ENCODE measurements at places on chromosomes 6 and 20. TPM values are rescaled to one million over a fixed set of nuclear protein-coding genes. Genes with fewer than 3 reads are reported as not detected.

CSE1L gene
- total RNA-seq: 23.9 TPM

CTAGE9 gene
- not detected for total RNA-seq

STMND1 gene
- total RNA-seq: not detected

RNF144B gene
- total RNA-seq: 14.0 TPM

IP6K3 gene
- 0.39 TPM for total RNA-seq

VGLL2 gene
- total RNA-seq: not detected

SYNGAP1 gene
- 13.8 TPM for total RNA-seq

RPS6KA2 gene
- 112 TPM for total RNA-seq

DNA sequence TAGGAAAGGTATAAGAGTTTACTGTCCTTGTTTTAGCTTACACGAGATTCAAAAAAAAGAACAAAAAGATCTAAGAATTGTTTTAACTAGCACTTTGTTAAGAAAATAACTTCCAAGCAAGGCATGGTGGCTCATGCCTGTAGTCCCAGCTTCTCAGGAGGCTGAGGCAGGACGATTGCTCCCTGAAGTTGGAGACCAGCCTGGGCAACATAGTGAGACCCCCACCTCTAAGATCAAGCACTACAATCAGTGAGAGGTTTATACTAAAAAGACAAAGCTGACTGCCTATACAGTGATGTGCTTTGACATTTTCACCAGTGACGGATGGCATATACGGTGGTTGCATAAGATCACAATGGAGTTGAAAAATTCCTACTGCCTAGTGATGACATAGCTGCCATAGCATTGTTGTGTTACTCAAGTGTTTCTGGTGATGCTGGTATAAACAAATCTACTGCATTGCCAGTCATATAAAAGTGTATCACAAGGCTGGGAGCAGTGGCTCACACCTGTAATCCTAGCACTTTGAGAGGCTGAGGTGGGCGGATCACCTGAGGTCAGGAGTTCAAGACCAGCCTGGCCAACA, 68.6 kb downstream of the B4GALT5 start:
- DNase-seq: no peak

GRCh38 chr6:13536796-13537526, 37.4 kb upstream of the SIRT5 start:
- no peak for DNase-seq

DNA sequence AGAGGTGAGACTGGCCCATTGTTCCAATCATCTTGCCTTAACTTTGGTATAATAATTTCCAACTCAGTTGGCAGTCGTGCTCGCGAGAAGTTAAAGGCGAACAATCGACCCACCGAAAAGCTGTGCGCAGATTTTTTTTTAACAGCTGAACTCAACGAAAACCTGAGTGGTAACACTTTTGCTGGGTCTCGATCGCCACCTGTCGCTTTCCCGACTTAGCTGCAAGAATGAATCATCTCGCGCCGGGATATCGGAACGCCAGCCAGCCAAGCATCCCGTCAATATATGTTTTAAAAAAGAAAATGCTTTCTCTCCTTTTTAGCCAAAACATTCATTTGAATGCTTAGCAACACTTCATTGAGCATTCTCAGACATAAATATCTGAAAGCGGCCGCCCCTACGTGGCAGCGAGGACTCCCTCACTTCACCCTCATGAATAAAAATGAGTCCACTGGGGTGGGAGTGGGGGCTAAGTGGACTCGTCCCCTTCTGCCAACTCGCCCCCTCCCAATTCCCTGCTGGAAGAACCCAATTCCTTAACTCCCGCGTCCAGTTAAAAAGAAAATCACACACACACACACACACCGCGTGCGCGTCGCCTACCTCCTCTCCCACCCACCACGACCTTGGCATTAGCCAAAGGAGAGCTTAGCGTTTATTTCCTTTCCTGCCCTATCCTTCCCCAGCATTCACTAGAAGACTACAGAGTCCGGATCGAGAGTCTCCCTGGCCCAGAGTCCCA, 1.5 kb downstream of the COL12A1 start:
- peak; percentile 64 for DNase-seq

DNA sequence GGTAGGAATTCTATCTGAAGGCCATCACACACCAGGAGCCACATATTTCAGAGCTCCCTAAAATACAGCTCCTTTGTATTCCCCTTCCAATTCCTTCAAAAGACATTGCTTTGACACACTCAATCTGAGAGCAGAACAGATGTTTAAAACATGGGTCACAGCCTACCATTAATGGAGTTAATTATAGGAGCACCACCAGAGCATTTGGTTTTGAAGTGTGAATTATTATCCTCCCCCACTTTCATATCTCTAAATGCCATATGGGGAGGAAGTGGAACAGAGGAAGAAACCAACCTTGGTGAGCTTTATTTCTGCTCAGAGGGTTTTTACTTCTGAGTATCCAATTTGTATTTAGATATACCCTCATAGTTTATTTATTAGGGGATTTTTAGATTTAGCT, 50.7 kb upstream of the TNFRSF21 start:
- no peak for DNase-seq

DNA sequence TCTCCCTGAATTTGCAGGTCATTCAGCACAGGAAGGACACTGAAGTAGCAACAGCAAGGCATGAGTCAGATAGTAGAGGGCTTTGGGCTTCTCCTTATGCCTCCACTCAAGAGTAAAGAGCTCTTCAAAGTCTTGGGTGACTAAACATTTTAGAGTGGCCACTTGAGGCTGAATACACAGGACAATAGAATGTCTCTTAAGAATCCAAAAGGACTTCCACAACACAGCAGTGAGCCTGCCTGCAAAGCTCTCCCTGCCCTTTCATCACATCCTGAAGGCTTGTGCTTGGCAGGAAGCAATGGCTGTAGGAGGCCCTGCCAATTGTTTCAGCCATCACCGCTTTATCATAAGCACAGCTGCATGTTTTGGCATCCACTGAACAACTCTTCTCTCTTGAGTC, 36.8 kb downstream of the FOXQ1 start:
- DNase-seq: no peak

DNA sequence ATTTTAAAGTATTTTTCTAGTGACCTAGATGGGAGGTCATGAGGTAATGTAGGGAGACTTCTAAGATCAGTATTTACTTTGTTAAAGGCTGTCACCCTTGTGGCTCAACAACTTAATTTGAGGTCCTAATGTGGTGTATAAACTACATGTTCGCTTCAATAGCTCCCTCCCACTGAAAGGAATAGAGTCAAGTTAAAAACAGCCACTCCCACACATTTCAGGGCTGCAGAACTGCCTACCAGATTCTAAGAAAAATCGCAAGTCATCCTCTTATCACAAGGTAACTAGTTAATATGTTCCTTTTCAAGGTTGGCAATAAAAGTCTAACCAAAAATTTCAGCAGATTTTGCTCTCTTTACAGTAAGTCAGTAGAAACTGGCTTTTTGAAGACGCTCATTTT, 15.1 kb downstream of the GSTA1 start:
- DNase-seq: no peak

DNA sequence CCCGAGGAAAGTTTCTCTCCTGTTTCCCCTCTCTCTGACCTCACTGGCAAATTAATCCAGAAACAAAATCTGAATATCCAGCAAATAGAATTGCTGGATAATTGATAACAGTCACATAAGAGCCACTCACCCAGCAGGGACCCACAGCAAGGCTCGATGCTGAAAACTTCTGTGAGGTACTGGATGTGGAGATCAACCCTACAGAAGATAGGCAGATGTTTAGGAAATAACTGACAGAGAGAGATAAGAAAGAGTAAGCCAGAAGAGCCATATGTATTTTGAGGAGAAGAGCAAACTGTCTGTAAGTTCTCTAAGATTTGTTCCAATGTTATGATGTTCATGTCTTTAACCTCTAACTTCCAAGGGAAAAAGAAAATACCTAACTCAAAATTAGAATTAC, 59.7 kb downstream of the PKHD1 start:
- no peak for DNase-seq

GRCh38 chr20:22320245-22320915, 264.0 kb downstream of the FOXA2 start:
- DNase-seq: no peak

DNA sequence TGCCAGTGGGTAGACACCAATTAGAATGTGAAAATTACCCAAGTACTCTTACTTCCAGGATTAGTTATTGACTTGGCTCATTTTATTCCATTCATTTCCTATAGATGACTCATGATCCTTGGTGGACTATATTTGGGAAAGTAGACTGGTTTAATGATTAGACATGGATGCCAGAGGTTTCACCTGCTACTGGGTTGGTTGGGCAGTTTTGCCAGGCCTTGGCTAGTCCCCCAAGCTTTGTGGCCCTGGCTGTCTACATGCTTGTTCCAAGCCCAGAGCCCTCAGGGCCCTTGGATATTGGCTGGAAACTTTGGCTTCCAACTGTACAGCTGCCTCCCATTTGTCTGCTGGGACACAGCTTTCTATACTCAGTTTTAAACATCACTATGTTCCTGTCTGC, 104.1 kb downstream of the ZFP64 start:
- DNase-seq: no peak

DNA sequence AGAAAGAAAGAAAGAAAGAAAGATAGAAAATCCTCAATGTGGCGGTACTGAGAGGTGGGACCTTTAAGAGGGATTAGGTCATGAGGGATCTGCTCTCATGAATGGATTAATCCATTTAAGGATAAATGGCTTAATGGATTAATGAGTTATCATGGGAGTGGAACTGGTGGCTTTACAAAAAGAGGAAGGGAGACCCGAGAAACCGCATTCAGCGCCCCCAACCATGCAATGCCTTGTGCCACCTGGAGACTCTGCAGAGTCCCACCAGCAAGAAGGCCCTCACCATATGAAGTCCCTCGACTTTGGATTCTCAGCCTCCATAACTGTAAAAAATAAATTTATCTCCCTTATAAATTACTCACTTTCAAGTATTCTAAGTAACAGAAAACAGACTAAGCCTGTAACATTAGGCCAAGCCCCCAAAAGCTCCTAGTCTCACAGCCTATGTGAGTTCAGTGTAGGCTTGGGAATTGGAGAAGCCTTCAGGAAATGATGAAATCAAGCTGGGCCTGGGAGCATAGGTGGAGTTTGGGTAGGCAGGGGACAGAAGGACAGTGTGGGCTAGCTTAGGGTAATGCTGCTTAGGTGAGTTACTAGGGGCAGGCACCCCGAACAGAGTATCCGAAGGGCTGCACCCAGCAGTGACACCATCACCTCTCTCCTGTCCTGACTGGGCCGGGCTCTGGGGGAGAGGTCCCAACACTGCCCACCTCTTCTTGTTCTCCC, 36.2 kb upstream of the RNF24 start:
- DNase-seq: no peak

- no peak for DNase-seq
These were observed 69.5 kb downstream of the NPEPL1 start for GRCh38 chr20:58762120-58762519.

DNA sequence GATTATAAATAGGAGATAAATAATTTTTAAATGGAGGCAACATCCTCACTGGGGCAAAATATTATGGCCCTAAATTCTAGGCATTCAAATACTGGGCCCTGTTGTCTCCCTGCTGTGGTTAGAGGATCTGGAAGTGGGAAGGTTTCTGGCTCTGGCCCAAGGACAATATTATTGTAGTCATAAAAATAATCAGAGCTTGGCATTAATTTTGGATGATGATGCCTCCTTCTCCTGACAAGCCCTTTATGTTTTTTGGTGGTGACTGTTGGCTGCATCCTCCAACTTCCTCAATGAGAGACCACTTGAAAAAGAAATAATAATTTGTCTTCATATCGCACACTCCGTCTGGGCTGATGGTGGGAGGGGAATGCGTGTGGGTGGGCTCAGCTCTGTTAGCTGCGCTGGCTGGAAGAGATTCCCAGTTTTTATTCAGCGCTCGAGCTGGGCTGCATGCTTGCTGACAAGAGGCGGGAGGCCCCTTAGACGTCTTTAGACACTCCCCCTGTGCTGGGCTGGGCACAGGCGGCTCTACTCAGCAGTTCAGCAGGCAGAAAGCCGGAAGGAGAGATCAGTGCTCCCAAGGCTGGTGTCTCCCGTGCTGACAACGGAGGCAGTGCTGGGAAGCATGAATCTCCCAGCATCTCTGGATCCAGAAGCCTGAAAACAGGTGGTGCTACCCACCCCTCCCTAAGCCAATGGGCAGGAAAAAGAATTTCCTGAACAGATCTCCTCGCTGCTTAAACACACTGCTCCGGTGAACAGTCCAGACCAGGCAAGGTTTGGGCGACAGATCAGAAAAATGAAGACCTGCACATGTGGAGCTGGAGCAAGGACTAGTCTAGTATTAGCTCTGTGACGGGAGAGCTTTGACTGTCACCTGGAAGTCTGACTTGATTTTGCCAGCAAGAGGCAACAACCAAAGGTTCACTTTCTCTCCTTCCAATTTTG, 97.7 kb downstream of the SYCP2 start:
- peak; percentile 47 for DNase-seq

DNA sequence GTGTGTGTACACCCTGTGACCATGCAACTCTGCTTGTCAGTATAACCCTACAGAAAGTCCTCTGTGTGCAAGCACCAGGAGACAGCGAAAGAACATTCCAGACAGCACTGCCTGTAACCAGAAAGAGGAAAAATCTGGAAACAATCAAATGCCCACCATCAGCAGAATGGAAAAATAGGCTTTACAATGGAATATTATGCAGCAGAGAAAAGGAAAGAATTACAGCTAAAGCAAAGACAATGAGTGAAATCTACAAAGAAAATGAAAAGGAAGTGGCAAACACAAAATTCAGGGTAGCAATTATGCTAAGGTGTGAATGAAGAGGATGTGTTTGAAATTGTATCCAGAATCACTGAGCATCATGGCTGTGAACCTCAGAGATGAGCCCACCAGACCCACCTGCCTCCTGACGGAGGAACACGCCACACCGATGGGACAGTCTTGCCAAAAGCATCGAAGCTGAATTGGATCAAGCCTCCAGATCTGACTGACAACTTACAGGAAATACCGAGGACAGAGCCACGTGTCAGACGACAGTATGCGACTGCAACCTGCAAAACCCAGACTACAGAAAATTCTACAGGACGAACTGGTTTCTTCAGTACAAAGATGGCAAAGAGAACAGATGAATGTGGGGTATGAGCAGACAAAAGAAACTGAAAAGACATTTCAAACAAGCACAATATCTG, 133.2 kb downstream of the NFATC2 start:
- no peak for DNase-seq

DNA sequence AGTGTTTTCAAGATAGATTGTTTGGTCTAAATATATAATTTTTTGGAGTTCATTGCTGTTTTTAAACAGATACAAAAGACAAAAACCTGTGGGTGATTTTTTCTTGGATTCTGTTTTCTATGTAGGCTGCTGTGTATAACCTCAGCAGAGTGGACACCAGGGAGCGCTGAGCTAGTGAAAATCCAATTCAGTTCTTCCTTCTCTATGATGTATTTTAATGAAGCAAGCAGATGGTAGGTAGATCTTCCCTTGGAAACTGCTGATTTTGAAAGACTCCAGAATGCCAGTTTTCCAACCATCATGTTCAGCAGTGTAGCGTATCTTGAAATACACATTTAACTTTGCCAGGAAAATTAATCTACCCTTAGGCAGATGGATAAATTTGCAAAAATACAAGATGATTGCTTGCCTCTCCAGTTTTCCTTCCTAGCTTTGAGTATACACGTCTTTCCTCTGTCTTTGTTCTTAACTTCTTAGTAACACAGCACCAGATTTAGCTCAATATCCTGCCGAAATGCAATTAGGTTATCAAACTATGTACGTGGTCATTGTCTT, 178.0 kb downstream of the PHF3 start:
- no peak for DNase-seq

Measured in tibial nerve (tissue), 4 donors.